ENCODE measurements at places on chromosomes 12 and 14.
A peak's percentile ranks its signal among the peaks of the same experiment; 100 is the strongest.

DNA sequence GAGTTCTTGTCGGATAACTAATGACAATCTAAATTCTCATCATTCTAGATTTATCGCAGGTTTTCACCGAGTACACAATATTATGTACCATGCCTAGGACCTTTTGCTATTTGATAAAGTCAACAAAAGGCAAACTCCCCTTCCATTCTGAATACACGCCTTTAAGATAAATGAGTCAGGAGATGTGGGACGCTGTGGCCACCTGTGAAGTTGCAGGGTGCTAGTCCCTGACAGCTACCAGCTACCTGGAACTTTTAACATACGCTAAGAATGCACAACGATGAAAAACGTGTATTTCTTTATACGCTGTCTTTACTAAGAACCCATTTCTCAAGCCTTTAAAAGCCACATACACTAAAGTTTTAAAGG is 678 bp downstream of the MDM1 start:
- DNase-seq = no peak

- no peak for DNase-seq
Observed at GRCh38 chr12:79920421-79921238, 14.3 kb downstream of the PPP1R12A start.

DNA sequence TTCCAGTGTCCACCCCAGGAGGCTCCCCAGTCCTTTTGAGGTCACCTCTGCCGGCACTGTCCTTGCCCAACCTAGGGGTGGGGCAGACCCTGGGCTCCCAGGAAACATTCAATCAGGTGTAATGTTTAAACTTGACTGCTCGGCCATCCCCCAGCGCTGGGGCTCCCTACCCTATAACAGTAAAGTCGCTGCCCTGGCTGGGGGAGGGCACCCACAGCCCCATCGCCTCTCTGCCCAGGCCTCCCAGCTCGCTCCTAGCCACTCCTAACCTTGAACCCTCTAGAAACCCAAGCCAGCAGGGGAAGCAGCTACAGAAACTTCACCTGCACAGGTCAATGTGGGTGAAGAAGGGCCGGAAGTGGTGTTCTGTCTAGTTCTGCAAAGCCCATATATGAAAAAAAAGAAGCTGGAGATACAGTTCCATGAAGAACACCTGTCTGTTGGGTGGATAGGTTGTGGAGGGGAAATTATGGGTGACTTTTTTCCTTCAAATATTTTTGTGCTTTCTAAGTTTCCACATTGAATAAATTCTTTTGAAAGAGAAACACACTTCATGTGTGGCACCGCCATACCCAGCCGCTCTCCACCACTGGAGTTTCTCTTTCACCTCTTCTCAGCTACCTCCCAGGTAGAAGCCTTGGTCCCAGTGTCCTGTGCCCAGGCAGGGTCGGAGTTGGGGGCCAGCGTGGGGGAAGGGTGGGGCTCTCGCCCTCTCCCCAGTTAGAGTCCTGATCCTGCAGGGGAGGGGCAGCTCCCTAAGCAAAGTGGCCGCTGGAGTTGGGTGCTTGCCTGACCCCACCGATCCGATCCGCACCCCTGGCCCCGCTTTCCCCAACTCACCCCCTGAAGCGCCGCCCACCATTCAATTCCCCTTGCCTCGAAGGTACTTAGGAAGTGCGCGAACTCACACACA is 1.1 kb downstream of the CLMN start:
- no peak for DNase-seq

DNA sequence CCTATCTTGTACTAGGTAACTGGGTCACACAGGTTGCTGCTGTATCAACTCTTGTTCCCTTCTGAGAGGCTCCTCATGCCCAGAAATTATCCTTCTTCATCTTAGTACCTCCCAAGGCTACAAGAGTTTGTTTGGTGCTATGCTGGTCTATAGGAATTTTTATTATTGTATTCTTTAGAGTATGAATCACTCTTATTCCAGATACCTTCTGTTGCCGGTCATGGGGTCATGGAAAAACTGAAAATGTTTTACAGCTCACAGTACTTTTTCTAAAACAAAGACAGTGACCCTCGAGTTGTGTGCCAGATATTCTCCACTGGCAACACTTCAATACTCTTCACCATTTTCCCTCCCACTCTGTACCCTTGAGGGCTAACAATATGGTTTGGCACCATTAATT is 1598.0 kb upstream of the TMEM132C start:
- peak; percentile 50 for DNase-seq

- DNase-seq = no peak
Observed at GRCh38 chr12:122893208-122894153, 2.4 kb downstream of the VPS37B start.

GRCh38 chr12:117485984-117486839 is 124.8 kb upstream of the NOS1 start:
- peak; percentile 10 for DNase-seq

- DNase-seq = no peak
Observed at GRCh38 chr12:27915021-27915420, 57.5 kb downstream of the PTHLH start.

- DNase-seq = no peak
Observed at GRCh38 chr14:100889641-100890040, 13.9 kb downstream of the RTL1 start.

- peak; percentile 49 for DNase-seq
Observed at GRCh38 chr12:57224973-57225679, 4.4 kb upstream of the SHMT2 start.

DNA sequence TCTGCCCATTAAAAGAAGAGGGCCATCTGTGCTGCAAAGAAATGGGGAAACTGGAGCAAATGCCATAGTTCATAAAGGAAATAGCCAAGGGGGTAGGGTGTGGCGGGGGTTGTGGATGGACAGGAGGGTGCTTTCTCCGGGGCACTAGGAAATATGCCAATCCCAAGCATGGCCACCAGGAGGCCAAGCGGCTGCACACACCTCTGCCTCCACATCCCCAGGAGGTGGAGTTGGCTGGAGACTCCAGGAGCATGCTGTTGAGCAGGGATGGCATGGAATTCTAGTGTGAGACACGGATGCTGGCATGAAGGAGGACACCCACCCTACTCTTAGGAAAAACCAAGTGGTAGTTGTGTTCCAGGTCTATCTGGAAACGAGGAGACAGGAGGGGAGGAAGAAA is 25.2 kb downstream of the NID2 start:
- no peak for DNase-seq

GRCh38 chr14:50772412-50772811 is 58.5 kb downstream of the NIN start:
- peak; percentile 66 for DNase-seq

GRCh38 chr12:123449249-123449733 is 8.6 kb upstream of the SNRNP35 start:
- no peak for DNase-seq

DNA sequence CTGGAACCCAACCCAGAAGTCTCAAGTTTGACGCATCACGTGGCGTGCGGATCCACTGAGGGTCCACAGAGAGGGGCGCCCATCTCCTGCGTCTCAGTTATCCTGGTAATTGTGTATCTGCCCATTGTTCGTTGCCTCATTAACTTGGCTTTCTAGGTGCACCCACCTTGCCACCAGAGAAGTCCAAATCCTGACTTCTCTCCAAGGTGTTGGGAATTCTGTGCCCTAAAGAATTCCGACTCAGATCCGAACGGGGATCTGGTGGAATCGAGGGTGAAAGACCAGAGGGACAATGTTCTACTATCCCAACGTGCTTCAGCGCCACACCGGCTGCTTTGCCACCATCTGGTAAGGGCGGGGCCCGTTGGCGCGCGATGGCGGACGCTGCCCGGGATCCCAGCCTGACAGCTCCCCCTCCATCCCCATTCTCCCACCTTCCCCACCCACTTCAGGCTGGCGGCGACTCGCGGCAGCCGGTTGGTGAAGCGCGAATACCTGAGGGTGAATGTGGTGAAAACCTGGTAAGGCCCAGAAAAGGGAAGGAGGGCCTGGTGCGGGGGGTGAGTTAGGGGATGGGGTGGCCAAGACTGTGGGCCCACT is 481 bp downstream of the REC8 start:
- peak; percentile 58 for DNase-seq

GRCh38 chr12:52524241-52524897 is 4.2 kb upstream of the KRT5 start:
- no peak for DNase-seq

- DNase-seq = no peak
Observed at GRCh38 chr14:102979406-102979805, 56.9 kb downstream of the AMN start.

- no peak for DNase-seq
Observed at GRCh38 chr12:128695697-128696096, 128.1 kb downstream of the SLC15A4 start.
